ENCODE measurements at places on chromosomes 5 and 9.

GRCh38 chr9:124322618-124323432 is 65.1 kb downstream of the NEK6 start:
- DNase-seq = no peak

- no peak for DNase-seq
Measured at GRCh38 chr5:132289097-132289496, 5.1 kb upstream of the SLC22A4 start.

DNA sequence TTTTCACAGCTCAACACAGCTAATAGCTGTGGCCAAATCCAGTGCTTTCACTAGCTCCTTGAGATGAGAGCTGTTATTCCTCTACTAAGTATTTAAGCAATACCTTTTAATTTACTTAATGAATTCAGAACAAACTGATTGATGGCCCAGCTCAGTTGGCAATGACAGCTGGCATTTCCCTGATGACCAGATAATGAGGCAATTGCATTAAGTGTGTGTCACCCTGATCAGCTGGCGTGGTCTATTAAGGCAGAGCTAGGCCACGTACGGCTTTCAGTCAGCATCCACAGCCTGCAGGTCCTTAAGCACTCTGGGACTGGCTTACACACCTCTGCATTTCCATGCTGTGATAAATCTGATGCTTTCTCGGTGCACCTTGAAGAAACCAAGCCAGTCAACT is 34.4 kb downstream of the TTLL11 start:
- DNase-seq = no peak

GRCh38 chr5:173637340-173637739 is 20.9 kb upstream of the BOD1 start:
- DNase-seq = no peak

GRCh38 chr9:14936491-14936890 is 26.3 kb upstream of the FREM1 start:
- no peak for DNase-seq

DNA sequence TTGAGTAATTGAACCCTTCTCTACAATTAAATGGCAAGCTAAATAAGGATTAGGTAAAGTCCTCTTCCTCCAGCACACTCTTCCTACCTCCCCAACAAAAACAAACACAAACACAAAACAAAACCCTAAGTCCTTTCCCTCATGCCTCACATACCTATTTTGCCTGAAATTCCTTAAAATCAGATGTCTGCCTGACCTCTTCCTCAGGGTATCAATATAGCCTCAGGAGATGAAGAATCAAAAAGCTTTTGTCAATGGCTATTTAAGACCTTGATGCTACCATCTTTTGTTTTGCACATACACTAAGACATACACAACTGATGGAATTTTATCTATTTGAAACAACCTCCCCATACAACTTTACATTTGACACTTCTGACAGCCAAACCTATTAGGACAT is 75.1 kb downstream of the TUSC1 start:
- no peak for DNase-seq

- DNase-seq = peak; percentile 30
Measured at GRCh38 chr5:176573564-176574296, 24.6 kb downstream of the CDHR2 start.

- no peak for DNase-seq
Measured at GRCh38 chr9:120574473-120574872, 5.5 kb downstream of the CDK5RAP2 start.

DNA sequence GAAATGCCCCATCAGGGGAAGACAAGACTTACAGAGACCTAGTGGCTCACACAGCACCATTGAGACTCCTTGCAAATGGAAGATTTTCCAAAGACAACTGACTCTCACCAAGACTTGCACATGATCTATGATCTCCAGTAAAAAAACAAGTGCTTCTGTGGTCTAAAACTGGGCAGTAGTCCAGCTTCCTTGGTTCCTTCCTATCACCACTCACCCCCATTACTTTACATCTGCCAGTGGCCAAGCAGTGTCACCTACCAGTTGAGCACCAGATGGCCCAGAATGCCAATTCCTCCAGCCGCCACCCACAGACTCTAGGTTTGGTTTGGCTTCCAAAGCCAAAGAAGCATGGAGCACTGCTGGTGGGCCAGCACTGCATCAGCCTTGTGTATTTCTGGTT is 47.7 kb downstream of the SH3TC2 start:
- no peak for DNase-seq

- no peak for DNase-seq
Measured at GRCh38 chr5:154107756-154108155, 69.0 kb downstream of the MFAP3 start.

DNA sequence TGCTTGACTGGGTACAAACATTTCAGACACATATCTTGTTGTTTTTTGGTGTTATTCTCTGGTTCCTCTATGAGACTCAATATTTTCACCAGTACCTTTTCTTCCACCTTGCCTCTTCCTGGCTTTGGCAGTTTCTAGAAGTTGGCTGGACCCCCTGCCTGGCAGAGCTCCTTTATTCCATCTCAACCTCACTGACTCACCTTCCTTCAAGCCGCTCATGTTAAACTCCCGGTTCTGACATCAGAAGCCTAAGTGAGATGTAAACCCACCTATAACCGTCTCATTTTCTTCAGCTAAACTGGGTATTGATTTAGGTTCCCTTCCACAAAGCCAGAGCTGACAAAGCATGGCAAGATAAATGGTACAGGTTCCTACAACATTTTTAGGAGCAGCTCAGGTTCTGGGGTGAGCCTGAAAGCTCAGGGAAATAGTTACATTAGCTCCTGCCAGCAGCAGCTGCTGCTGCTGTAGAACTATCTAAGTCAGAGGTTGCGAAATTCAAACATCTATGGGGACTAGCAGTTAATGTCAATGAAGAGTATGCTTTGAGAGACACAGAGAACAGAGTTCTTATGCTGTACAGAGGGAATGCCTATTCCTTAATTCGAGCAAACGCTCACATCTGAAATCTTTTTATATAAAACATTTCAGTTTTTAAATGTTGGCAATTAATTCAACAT is 197.1 kb upstream of the NR3C1 start:
- peak; percentile 71 for DNase-seq

DNA sequence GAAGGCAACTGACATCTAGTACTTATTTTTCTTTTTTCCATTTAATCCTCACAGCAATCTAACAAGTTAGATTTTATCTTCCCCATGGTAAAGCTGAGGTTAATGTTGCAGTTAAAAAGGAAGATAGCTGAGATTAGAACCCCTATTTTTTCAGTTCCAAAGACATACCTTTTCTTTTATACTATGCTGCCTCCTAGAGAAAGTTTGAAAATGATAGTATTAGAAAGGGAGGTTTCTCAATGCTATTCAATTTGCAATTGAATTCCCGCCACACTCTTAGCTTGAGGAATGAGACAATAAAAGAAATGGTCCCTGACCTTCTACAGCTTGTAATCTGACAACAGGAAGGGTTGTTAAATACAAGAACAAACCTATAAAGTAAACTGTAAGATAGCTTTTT is 195.9 kb upstream of the TRIM32 start:
- DNase-seq = no peak

- no peak for DNase-seq
Measured at GRCh38 chr9:134683714-134684374, 42.2 kb downstream of the COL5A1 start.

GRCh38 chr5:163564321-163564938 is 59.0 kb downstream of the MAT2B start:
- DNase-seq = peak; percentile 62

DNA sequence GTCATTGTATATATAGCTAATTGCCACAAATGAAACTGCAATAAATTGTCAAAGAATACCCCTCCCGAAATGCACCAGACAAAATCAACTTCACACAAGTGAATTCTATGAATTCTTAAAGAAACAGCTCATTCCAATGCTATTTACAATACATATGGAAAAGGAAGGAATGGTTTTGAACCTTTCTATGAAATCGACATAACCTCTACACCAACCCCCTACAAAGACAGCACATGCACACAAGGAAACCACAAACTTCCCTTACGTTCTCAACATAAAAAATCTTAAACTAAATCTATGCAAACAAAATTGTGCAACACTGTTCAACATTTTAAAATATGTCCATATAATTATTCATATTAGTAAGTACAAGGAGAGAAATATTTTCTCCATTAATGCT is 39.2 kb downstream of the MARCHF11 start:
- no peak for DNase-seq

GRCh38 chr5:3194684-3195083 is 400.9 kb upstream of the IRX1 start:
- DNase-seq = no peak

Measured in iris pigment epithelial cell (primary cell).